Mesothelial cell of epicardium (in vitro differentiated cells): ENCODE measurements at places on chromosomes 12 and 14. TPM values are rescaled to one million over a fixed set of nuclear protein-coding genes. Genes with fewer than 3 reads are reported as not detected.
A peak's percentile ranks its signal among the peaks of the same experiment; 100 is the strongest.

- DNase-seq, result peak; percentile 59
Measured at GRCh38 chr14:26598081-26598671, 343 bp upstream of the NOVA1 start.

GRCh38 chr14:51206462-51206861, 33.6 kb upstream of the TMX1 start:
- DNase-seq, result no peak

GRCh38 chr14:74402401-74403251, 23.4 kb downstream of the SYNDIG1L start:
- DNase-seq, result no peak

- no peak for DNase-seq
Measured at GRCh38 chr14:103984196-103984595, 41.9 kb upstream of the RD3L start.

DNA sequence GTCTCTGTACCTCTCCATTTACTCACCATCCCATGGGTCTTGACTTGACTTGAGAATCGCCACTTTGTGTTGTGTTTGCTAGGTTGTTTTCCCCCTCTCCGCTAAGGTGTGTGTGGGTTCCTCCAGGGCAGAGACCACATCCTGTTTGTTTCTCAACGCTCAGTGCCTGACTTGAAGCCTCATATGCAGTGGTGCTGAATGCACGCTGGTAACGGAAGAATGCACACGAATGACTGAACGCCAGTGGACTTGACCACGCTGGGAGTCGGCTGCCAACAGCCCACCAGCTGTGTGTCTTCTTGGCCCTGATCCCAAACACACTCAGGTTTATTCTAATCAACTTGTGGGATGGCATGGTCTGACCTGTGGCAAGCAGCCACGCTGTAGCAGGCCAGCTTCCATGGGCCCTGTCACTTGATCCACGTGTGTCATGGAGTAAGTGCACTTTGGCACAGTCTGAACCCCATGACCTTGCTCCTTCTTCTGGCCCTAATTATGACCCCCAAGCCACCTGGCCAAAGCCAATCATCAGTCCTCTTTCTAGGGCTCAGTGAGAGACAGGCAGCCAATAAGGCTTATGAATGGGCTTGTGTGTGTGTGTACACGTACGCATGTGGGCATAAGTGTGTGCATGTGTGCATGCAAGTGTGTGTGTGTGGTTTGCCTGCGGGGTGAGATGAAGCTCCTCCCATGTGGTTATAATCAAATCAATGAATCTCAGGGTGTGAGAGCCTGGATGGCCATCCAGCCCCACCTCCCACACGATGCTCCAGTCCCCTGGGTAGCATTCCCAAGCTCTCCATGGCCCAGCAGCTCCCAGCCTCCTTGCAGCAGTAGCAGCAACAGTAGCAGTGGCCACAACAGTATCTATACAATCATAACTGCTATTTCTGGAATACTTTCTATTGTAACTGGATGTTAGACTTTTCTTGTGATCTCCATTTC, 6.4 kb upstream of the TC2N start:
- no peak for DNase-seq

GRCh38 chr12:106446419-106447092, 89.0 kb downstream of the POLR3B start:
- no peak for DNase-seq

- DNase-seq, result no peak
Measured at GRCh38 chr12:53465679-53466078, 13.8 kb downstream of the PCBP2 start.

DNA sequence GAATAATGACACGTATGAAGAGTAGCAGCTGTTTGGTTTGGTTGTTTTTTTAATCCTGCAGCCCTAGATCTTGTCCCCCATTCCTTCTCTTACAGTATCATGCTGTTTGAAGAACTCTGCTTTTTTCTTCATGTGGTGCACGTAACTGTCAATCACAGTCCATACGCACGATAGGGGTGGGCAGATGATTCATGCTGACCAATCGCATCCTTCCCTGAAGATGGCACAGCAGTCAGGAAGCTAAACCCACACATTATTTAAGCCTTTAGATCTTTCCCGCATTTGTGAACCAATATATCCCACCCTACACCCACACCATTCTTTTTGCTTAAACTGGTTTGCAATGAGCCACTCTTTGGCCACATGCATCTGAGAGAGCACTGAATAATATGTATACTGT, 158.9 kb upstream of the PLEKHA5 start:
- DNase-seq, result no peak

- no peak for DNase-seq
Measured at GRCh38 chr14:50622978-50623377, 45.1 kb downstream of the SAV1 start.

GRCh38 chr12:118958520-118958919, 22.8 kb upstream of the SRRM4 start:
- DNase-seq, result no peak

- no peak for DNase-seq
Measured at GRCh38 chr12:11668611-11669010, 19.1 kb downstream of the ETV6 start.

- peak; percentile 51 for DNase-seq
Measured at GRCh38 chr12:12684375-12685106, 11.4 kb downstream of the GPR19 start.

- DNase-seq, result peak; percentile 27
Measured at GRCh38 chr14:104142946-104143470, 4.6 kb downstream of the KIF26A start.

- no peak for DNase-seq
Measured at GRCh38 chr12:94618995-94619695, 31.2 kb downstream of the TMCC3 start.

DNA sequence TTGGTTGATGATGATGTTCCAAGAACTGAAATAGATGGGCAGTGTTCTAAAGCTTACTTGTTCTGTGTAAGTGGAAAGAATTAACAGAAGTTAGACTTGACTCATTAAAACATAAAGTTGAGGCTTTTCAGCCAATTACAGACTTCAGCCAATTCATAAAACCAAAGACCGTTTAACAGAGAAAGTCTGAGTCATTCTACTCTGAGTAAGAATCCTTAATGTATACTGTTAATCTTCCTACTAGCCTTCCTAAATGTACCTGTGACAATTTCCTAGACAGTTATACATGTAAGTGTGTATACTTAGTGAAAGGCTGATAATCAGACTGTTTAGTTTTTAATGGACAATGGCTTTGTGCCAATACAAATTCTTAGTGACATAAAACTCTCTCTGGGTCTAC, 681.0 kb downstream of the RPL10L start:
- DNase-seq, result no peak

GRCh38 chr14:75411214-75411540, 16.6 kb upstream of the JDP2 start:
- no peak for DNase-seq

DNA sequence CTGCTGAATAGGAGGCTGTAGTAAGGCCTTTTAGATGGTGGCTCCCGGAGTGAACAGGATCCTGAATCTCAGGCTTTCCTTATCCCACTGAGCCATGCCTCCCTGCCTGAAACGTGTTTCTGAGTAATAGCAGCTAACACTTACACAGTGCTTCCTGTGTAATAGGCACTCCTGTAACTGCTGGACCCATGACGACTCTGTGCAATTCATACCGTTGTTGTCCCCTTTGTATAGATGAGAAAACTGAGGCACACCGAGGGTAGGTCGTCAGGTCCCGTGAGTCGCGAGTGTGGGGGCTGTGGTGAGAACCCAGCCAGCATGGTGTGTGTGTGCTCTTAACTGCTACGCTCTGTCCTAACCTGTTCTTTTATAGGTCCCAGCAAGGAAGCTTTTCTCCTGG, 193.6 kb downstream of the CACNA1C start:
- DNase-seq, result no peak

Gene FKBP11
- total RNA-seq, result 30.5 to 34.7 TPM (median 33.7 TPM) in 3 replicates

Gene MFAP5
- total RNA-seq, result 0.60 to 1.8 TPM (median 1.5 TPM) in 3 replicates

Gene CACNA1C
- 29.8 to 33.6 TPM (median 31.2 TPM) in 3 replicates for total RNA-seq

Gene C12orf42
- 0.11 to 0.18 TPM in 2 of 3 replicates, not detected in the other for total RNA-seq

Gene TIMM9
- 40.5 to 43.9 TPM (median 40.8 TPM) in 3 replicates for total RNA-seq

Gene HEBP1
- total RNA-seq, result 55.0 to 63.5 TPM (median 58.6 TPM) in 3 replicates

Gene C12orf56
- 0.41 to 0.93 TPM (median 0.45 TPM) in 3 replicates for total RNA-seq

Gene DLGAP5
- total RNA-seq, result 20.3 to 24.5 TPM (median 23.0 TPM) in 3 replicates

Gene PRH2
- total RNA-seq, result not detected in 3 replicates

Gene NOC4L
- total RNA-seq, result 24.3 to 27.4 TPM (median 25.1 TPM) in 3 replicates
